B cell (primary cell): ENCODE measurements at places on chromosomes 11 and 22. TPM values are rescaled to one million over a fixed set of nuclear protein-coding genes. Genes with fewer than 3 reads are reported as not detected.

- no peak for DNase-seq
Measured at GRCh38 chr11:81839976-81840375, 893.7 kb downstream of the FAM181B start.

DNA sequence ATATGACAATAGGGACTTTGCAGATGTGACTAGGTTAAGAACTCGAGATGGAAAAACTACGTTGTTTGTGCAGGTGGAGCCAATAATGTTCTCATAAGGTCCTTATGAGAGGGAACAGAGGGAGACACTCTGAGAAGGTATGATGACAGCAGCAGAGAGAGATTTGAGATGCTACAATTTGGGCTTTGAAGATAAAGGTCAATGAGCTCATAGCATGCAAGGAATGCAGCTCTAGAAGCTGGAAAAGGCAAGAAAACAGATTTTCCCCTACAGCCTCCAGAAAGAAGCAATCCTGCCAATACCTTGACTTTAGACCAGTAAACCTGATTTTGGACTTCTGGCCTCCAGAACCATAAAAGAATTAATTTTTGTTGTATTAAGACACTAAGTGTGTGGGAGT, 21.1 kb downstream of the FAM76B start:
- DNase-seq: no peak

Gene CRACR2B
- total RNA-seq: 9.7 and 13.5 TPM in 2 replicates

GRCh38 chr22:37517826-37518450, 1.3 kb downstream of the CARD10 start:
- no peak for DNase-seq

DNA sequence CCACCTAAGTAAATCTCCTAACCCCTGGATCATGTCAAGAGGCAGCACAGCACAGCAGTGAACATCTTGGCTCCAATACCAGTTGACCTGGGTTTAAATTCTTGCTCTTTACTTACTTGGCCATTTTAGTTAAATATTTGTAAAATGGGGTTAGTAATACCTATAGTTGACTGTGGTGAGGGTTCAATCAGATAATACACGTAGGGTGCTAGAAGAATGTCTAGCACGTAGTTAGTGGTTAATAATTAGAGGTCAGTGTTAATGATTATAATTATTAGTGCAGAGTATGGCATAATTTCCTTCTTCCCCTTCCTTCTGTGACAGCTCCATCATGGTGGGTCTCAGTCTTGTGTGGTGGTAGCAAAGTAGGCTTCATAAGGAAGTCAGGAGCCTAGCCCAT, 520.8 kb downstream of the INSC start:
- DNase-seq: no peak

- DNase-seq: no peak
Measured at GRCh38 chr11:129374081-129374992, 1.3 kb upstream of the BARX2 start.

- DNase-seq: no peak
Measured at GRCh38 chr22:46023558-46023981, 46.6 kb upstream of the WNT7B start.

Gene AP5B1
- total RNA-seq: 25.2 and 26.3 TPM in 2 replicates

DNA sequence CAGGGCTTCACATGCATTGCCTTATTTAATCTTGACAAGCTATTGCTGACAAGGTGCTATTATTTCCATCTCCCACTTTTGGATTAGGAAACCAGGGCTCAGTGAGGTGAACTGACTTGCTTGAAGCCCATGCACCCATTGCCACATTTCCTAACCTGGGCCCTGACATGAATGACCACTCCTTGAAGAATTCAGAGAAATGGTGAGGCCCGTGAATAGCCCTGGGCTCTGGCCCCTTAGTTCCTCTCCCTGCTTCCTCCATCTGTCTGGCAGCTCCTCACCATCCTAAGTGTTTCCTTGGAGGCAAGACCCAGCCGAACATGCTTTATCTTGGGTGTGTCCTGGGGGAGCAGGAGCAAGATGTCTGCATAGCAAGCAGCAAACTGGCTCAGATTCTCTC, 56.1 kb upstream of the NECTIN1 start:
- DNase-seq: no peak

GRCh38 chr22:43334378-43334777, 8.8 kb downstream of the SCUBE1 start:
- no peak for DNase-seq

DNA sequence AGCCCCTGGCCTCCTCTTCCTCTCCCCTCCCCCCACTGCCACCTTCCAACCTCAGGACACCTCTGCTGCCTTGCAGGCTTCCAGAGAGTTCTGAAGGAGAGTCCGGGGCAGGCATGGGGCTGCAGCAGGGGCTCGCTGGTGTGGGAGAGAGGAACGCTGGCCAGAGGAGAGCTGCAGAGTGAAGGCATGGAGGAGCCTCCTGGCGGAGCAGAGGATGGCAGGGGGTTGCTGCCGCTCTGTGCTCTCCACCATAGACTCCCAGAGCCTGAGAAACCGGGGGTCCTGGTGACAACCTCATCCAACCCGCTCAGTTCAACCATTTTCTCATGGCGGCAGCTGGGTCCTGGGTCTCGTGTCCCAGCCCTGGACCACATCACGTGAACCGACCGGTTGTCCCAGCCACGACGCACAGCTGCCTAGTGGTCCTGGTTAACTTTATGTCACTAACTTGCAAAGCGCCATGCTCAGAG, 17.5 kb downstream of the MRGPRG start:
- DNase-seq: no peak

DNA sequence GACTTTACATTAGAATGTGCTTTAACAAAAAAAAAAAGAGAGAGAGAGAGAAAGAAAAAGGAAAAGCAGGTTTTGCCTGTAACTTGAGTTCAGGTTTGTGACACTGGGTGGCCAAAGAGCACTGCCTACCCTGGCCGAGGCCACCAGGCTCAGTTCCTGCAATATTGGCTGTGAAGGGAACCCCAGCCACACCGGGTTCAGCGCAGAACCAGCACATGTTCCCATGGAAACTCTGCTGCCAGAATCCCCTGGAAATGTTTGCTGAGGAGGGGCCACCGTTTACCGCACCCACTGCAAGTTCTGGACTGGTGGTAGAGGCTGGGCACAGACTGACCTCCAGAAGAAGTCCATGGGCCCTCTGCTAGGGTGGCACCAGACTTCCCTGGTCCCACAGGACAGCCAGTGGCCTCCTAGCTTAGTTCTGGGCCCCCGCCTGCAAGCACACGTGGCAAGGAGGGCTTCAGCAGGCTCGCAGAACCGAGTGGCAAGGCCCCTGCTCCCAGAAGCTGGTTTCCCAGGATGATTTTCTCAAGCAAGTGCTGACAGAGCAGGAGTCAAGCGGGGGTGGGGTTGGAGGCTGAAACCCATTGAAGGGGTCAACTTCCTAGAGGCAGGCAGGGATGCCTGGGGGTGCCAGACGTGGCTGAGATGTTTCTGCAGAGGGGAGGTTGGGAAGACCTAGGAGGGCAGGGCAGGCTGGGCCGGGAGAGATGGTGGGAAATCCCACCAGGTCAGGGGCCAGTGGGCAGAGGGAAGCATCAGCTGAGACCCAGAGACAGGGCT, 51.2 kb downstream of the NFAM1 start:
- DNase-seq: no peak
